Uterus (tissue), 4 donors: ENCODE measurements at places on chromosomes 6 and 20. TPM values are rescaled to one million over a fixed set of nuclear protein-coding genes. Genes with fewer than 3 reads are reported as not detected.
A peak's percentile ranks its signal among the peaks of the same experiment; 100 is the strongest.

DNA sequence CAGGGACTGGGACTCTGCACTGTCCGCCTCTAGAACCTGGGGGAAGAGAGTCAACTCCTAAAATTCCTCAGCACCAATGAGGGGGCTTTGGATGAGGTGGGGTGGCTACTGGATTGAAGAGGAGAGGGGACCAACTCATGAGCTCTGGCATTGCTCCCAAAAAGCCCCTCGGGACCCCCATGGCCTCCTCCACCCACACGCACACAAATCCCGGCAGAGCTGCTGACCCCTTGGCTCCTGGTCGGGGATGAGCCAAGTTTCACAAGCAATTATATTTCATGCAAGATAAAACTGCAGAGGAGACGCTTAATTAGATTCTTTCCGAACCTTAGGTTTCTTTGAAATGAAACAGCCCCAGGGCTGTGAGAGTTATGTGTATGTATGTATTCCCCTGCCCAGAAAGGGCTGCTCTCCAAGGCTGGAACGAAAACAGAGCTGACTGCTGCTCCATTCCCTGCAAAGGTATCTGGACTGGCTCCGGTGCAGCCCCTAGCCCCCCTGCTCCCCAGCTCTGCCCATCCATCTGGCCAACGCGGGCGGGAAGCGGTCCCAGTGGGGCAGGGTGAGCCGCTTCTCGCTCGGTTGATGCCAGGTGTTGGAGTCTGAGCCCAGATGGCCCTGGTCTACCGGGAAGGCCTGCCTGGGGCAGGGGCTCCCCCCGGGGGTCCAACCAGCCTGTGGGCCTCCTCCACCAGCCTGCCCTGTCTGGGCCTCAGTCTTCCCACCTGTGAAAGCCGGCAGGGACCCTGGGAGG is 46.8 kb upstream of the STX16 start:
- no peaks in the 10 kb centered on the region for H3K4me1 ChIP-seq
- no peaks in the 10 kb centered on the region for H3K27me3 ChIP-seq
- H3K4me3 ChIP-seq = no peak overlapping the region
- H3K36me3 ChIP-seq = no peaks in the 10 kb centered on the region
- H3K27ac ChIP-seq = peak overlapping the region; percentile 16

DNA sequence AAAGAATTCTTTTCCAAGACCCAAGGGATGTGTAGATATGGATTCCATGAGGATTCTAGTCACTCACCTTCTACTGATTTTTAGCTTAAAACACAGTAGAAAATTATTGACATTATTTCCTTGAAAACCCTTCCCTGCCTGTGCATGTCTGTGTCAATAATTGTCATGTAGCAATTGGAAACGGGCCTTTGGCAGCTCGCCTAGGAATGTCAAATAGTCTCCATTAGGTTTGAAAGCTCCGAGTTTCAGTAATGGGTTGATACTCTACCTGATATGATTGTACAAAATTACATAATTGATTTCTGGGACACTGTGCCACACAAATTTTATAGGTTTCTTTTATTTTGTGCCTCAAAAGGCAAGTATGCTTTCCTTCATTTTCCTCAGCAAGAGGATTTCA is 515.2 kb upstream of the ARID1B start:
- H3K27ac ChIP-seq = no peak overlapping the region
- H3K4me1 ChIP-seq = no peaks in the 10 kb centered on the region
- DNase-seq = no peak
- H3K27me3 ChIP-seq = no peaks in the 10 kb centered on the region

DNA sequence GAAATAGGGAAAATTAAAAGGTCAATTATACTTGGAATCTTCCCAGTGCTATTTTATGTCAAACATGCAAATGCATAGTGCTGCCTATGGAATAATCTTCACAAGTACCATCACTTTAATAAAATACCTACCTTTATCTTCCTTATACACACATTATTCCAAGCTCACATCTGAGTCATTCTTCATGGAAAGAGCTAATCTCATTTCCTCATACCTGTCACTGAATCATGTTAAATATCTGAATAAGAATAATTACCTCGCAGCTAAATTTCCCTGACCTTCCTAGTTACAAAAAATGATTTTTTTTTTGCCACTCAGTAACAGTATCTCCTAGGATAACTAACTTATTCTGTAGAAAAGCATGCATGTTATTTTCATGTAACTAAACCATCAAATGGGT is 661.4 kb upstream of the HS3ST5 start:
- H3K36me3 ChIP-seq = no peaks in the 10 kb centered on the region

GRCh38 chr6:84976526-84977362 is 212.3 kb upstream of the TBX18 start:
- H3K4me1 ChIP-seq = no peaks in the 10 kb centered on the region
- no peaks in the 10 kb centered on the region for H3K27me3 ChIP-seq
- H3K36me3 ChIP-seq = no peaks in the 10 kb centered on the region
- no peak overlapping the region for H3K27ac ChIP-seq
- no peak overlapping the region for H3K4me3 ChIP-seq

GRCh38 chr6:22357724-22358189 is 60.9 kb upstream of the PRL start:
- DNase-seq = no peak
- no peaks in the 10 kb centered on the region for H3K36me3 ChIP-seq
- no peak overlapping the region for H3K4me3 ChIP-seq
- no peaks in the 10 kb centered on the region for H3K27me3 ChIP-seq

GRCh38 chr6:166718516-166718915 is 91.5 kb upstream of the RPS6KA2 start:
- no peaks in the 10 kb centered on the region for H3K27me3 ChIP-seq
- DNase-seq = no peak
- H3K4me1 ChIP-seq = no peaks in the 10 kb centered on the region
- no peak overlapping the region for H3K4me3 ChIP-seq
- no peak overlapping the region for H3K27ac ChIP-seq

- H3K27me3 ChIP-seq = no peaks in the 10 kb centered on the region
- DNase-seq = no peak
- no peaks in the 10 kb centered on the region for H3K4me1 ChIP-seq
- H3K4me3 ChIP-seq = no peak overlapping the region
- no peaks in the 10 kb centered on the region for H3K36me3 ChIP-seq
Measured at GRCh38 chr20:4808872-4809271, 87.2 kb downstream of the PRND start.

DNA sequence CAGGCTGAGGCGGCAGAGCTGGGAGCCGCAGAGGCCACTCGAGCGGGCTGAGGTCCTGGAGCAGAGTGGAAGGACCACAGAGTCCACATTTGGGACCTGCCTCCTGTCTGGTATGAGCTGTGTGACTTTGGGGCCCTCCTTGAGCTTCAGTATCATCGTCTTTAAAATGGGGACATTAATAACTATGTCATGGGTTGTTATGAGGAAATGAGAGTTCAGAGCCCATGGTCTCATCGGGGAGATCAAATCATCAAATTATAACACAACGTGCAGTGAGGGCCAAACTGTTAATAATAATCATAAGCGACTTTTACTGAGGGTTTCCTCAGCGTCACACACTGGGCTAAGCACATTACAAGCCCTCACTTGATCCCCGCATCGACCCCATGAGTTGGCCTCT is 49.9 kb upstream of the CCDC167 start:
- H3K4me1 ChIP-seq = no peaks in the 10 kb centered on the region
- no peak for DNase-seq
- H3K27ac ChIP-seq = no peak overlapping the region

The MCHR2 gene
- total RNA-seq = not detected

The PKIB gene
- 5.2 TPM for total RNA-seq

The C20orf141 gene
- not detected for total RNA-seq
